ENCODE measurements at places on chromosomes 16 and 17.

GRCh38 chr16:57970970-57971369 lies at the start of gene CNGB1:
CNGB1 (minus strand) TSS chr16:57971128; CDS start chr16:57967286, 3,842 bp downstream.
- DNase-seq, result no peak

GRCh38 chr17:59746849-59747445 lies 39.5 kb downstream of the VMP1 start:
- DNase-seq, result no peak

GRCh38 chr16:60905811-60906210 lies 1130.4 kb downstream of the CDH8 start:
- DNase-seq, result no peak

DNA sequence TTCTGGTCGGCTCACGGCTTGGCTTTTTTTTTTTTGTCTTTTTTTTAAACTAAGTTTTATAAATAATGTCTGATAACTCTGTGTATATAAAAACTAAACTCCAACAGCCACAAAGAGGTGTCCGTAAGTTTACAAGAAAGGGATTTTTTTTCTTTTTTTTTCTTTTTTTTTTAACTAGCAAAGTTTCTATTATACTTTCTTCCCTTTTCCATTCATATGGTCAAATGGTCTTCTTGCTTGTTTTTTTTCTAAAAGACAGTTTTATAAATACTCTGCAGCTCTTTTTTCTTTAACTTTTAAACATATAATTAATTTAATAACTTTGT lies 3.5 kb upstream of the SIRT7 start:
- no peak for DNase-seq

DNA sequence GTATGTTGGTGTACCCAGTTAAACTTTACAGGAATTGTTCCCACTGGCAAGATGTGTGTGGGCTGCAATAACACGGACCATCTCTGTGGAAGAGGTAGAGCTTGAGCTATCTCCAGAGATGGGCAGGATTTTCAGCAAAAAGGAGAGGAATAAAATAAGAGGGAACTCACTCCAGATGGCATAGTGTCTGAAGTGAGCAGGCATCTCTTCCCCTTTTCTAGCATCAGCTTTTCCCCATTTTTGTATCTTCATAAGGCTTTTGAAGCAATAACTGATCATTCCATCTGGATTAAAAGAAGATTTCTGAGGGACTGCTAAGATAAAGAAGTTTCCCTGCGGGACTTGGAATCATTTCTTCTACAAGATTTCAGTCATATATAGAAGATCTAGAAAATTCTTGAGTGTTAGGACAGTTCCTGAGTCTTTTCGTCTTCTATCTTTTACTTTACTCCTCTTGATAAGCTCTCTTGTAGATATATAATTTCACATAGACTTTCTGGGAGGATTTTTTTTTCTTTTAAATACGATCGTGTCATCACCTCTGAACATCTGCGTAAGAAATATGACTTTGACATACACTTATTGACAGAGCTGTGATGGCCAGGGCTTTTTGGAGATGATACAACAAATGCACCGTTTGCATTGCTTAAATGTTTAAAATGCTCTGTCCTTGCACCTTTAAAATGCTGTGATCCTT lies 2.1 kb downstream of the CPD start:
- no peak for DNase-seq

GRCh38 chr16:86138121-86139085 lies 239.4 kb downstream of the IRF8 start:
- no peak for DNase-seq

DNA sequence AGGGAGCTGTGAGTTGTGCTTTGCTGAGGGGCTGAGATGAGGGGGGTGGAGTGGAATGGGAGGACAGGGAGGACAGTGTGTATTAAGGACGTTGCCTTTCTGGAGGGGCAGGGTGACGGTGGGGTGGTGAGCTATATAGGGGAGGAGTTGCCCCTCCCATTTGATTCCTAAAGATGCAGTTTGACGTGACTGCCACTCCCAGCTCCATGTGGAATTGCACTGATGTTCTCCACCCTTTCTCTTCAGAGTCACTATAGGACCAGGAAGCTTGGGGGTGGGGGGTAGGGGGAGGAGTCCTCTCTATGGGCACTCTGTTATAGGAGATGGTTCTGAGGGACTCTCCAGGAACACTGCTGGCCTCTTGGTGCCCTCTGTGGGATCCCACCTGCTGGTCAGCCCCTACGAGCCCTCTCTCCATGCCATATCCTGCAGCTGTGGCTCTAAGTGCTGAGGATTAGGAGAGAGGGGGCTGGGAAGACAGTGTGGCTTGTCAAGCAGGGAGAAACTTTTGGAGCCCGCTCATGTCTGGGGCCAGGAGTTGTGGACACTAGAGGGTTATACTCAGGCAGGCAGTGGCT lies 3.8 kb upstream of the NGFR start:
- no peak for DNase-seq

- DNase-seq, result no peak
These were observed 720 bp downstream of the METRN start for GRCh38 chr16:715477-716199.

GRCh38 chr17:37117373-37118142 lies 168.8 kb downstream of the AATF start:
- DNase-seq, result no peak

DNA sequence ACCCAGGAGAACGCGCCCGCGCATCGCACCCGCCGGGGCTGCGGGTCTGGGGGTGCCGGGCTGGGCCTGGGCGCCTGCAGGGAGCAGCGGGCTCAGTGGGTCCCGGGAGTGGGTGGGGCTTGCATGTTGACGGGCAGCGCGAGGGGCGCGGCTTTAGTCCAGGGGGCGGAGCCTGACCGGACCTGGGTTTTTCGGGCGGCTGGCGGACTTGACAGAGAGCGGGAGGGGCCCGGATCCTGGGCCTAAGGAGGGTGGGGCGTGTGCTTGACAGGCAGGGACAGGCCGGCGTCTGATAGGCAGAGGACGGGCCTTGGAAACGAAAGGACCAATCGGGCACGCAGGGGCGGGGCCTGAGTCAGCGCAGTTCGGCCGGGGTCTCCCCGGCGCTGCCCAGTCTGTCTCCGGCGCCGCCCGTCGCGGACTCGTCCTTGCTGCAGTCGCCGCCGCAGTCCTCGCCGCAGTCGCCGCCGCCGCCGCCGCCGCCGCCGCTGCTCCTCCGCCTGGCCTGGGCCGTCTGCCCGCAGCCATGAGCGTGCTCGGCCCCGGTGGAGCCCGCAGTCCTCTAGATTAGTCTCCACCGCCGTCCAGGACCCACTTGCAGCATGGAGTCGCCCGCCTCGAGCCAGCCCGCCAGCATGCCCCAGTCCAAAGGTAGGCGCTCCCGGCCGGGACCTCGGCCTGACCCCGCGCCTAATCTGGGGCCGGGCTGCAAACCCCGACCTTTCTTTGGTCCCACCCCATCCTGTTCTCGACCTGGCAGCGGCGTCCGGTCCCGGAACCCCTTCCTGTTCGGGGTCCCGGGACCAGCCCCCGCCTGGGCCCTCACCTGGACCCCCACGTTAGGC lies at the start of gene MAP2K3:
Gene MAP2K3, plus strand, starts transcription at position 393 of the 845 bp plus-strand sequence. Its CDS starts 210 bp downstream, at position 603.
- DNase-seq, result peak; percentile 94

DNA sequence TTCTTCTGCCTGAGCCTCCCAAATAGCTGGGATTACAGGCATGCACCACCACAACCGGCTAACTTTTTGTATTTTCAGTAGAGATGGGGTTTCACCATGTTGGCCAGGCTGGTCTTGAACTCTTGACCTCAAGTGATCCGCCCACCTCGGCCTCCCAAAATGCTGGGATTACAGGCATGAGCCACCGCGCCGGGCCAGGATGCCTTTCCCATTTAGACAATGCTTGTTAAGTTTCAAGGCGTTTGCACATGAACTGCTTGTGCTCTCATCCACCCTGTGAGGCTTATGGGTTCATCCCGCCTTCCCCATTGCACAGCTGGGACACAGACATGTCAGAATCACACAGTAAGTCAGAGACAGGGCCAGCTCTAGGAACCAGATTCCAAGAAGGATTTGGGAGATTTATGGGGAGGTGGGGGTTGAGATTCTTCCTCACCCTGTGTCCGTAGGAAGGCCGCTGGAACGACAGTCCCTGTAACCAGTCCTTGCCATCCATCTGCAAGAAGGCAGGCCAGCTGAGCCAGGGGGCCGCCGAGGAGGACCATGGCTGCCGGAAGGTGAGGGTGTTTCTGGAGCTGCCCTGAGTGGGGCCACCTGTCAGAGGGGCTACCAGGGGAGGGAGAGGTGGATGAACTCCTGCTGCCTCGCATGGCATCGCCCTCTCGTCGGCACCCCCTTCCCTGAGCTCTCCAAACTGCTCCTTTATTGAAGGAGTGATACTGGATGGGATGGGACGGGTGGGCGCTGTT lies 46.3 kb downstream of the MRC2 start:
- DNase-seq, result no peak

DNA sequence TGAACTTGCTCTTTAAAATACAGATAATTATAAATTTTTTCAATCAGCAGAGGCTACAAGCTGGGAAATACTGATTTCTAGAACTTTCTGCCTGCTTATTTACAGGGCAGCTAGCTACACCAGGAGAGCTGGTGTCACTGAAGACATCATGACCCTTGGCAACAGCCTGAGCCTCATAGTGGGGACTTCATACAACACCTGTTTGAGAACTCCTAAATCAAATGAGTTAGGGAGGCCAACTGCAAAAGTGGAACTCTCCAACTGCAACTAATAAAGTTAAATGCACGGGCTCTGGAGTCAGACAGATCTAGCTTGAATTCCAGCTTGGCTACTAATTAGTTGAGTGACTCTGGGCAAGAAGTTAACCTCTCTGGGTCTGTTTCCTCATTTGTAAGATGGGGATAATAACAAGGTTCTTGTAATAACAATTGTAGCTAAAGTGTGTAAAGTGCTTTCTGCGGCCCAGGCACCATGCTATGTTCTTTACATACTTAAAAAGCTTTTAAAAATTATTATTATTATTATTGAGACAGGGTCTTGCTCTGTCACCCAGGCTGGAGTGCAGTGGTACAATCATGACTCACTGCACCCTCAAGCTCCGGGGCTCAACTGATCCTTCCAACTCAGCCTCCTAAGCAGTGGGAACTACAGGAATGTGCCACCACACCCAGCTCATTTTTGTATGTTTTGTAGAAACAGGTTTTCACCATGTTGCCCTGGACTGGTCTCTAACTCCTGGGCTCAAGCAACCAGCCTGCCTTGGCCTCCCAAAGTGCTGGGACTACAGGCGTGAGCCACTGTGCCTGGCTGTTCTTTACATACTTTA lies 33.4 kb downstream of the VAC14 start:
- DNase-seq, result no peak

DNA sequence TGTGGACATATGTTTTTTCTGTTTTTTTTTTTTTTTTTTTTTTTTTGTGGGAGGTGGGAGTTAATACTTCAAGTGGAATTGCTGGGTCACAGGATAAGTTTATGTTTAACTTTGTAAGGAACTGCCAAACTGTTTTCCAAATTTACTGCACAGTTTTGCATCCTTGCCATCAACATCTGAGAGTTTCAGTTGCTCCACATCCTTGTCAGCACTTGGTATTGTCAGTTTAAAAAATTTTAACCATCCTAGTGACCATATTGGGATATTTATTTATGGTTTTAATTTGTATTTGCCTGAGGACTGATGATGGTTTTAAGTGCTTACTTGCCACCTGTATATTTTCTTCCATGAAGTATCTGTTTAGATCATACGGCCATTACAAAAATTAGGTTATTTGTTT lies 34.0 kb upstream of the IRF8 start:
- DNase-seq, result no peak

- DNase-seq, result no peak
These were observed 2.7 kb upstream of the HAP1 start for GRCh38 chr17:41736983-41737679.

GRCh38 chr17:81455387-81455786 lies 57.2 kb downstream of the ACTG1 start:
- no peak for DNase-seq

- DNase-seq, result no peak
These were observed 35.9 kb upstream of the ACSM2B start for GRCh38 chr16:20611975-20612481.

GRCh38 chr17:77444984-77445759 lies 304.4 kb downstream of the SEC14L1 start:
- DNase-seq, result no peak

GRCh38 chr16:4015275-4016004 lies 100.8 kb downstream of the ADCY9 start:
- no peak for DNase-seq

- DNase-seq, result no peak
These were observed 25.8 kb downstream of the HS3ST3A1 start for GRCh38 chr17:13575922-13576419.

- DNase-seq, result no peak
These were observed 1.8 kb upstream of the PPM1D start for GRCh38 chr17:60598001-60598736.

DNA sequence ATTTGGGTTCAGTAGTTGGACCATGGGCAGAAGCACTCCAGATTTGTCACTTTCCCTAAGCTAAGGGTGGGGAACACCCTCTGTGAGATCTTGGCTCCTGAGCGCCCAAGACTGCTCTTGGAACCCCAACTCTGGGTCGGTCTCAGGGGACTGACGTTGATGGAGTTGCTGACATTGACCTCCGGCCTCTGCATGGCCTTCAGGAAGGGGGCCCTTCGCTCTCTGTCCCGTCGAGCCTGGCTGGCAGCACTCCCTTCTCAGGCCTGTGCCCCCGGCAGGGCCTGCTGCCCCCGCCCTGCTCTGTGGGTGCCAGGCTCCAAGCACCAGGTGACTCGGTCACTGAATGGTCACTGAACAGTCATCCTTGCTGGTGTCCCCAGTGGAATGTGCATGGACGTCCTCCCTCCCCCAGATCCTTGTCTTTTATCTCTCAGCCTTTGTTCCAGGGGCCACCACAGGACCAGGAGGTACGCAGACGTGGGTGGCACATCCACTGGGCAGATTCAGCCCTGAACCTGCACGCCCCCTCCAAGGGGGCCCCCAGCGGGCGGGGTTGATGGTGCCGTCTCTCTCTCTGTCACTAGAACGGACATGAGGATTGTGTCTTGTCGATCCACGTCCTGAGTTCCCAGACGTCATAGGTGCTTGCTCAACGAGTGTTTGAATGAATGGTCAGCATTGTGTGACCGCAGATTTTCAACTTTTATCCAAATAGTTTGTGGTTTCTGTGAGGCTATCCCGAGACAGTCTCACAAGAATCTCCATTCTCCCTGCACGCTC lies 314.5 kb downstream of the SEC14L1 start:
- DNase-seq, result no peak
